ENCODE measurements at places on chromosomes 12 and 14.

DNA sequence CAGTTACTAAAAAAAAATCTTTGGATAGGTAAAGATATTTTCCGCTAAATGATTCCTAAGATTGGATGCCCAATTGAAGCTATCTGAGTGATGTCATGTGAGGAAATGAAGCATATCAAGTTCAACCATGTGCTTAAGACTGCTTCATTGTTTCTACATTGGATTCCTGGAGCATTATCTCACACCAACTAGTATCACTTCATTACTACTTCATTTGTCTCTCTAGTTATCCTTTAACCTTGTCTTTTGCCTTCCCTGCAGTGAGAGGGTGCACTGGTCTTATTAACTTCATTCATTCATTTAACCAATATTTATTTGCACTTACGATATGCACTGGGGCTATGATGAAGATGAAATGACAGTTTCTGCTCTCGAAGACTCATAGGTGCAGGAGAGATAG lies 198.1 kb downstream of the SLC38A4 start:
- no peak for DNase-seq

GRCh38 chr12:1581973-1582708 lies 12.2 kb downstream of the FBXL14 start:
- DNase-seq, result no peak

GRCh38 chr12:131825146-131825892 lies 2.9 kb upstream of the MMP17 start:
- DNase-seq, result no peak

DNA sequence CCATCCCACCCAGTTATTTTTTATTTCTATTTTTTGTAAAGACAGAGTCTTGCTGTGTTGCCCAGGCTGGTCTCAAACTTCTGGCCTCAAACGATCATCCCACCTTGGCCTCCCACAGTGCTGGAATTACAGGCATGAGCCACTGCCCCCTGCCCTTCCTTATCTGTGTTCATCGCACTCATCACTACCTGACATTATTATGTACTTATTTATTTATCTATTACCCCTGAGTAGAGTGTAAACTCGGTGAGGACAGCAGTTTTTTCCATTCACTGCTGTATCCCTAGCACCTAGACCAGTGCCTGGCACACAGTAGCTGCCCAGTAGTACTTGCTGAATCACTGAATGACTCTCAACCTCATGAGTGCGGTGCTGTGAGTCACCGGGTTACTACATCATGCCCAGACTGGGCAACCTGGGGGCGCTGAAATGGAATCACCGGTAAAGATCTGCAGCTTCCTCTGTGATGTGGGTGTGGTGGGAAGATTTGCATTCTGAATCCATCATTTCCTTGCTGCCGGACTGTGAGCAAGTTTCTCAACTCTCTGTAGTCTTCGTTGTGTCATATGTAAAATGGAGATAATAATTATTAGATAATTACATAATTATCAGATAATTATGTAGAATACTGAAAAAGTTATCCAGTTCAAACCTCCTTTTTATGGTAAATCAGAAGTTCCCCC lies 81.9 kb upstream of the USP44 start:
- peak; percentile 66 for DNase-seq

DNA sequence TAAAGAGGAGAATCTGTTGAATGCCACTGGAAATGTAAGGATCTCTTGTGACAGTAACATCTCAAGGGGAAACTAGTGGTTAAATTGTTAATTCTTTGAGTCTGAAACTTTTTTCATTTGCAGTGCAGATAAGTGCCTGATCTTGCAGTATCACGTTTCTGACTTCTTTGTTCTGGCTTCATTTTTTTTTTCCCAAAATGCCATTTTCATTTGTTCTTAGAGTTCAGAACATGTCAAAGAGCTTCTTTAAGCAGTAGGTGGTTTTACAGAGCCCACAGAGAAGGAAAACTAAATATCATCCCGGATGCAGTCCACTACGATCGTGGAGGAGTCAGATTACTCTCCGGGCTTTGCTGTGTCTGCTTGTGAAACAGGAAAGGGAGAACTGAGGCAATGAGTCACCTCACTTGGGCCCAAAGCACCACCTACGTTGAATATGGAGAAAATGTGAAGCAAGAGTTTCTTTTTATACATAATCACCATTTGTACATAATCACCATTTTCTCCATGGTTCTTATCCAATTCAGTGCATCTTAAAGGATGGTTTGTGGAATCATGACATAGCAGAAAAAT lies 43.9 kb downstream of the HMGA2 start:
- peak; percentile 29 for DNase-seq

DNA sequence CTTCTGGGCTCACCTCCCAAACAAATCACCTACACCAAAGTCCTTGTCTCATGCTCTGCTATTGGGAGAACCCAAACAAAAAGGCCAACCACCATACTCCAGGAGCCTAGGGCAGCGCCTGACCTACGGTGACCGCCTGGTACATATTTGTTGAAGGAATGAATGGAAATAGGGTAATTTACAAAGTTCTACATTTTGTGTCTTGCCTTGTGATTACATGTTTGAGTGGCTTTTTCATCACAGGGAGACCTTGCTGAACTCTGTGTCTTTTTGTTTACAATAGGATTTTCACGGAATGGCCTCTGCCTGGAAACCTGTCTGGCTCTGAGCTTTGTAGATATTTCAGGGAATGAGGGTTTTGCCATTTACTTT lies 11.3 kb upstream of the PRIMA1 start:
- no peak for DNase-seq

GRCh38 chr12:56212361-56212760 lies 9.4 kb downstream of the RNF41 start:
- DNase-seq, result no peak

GRCh38 chr14:81085596-81085995 lies 130.2 kb downstream of the TSHR start:
- DNase-seq, result no peak

All from GM04504 (cell line).